ENCODE measurements at places on chromosomes 1 and 21.
A peak's percentile ranks its signal among the peaks of the same experiment; 100 is the strongest.

DNA sequence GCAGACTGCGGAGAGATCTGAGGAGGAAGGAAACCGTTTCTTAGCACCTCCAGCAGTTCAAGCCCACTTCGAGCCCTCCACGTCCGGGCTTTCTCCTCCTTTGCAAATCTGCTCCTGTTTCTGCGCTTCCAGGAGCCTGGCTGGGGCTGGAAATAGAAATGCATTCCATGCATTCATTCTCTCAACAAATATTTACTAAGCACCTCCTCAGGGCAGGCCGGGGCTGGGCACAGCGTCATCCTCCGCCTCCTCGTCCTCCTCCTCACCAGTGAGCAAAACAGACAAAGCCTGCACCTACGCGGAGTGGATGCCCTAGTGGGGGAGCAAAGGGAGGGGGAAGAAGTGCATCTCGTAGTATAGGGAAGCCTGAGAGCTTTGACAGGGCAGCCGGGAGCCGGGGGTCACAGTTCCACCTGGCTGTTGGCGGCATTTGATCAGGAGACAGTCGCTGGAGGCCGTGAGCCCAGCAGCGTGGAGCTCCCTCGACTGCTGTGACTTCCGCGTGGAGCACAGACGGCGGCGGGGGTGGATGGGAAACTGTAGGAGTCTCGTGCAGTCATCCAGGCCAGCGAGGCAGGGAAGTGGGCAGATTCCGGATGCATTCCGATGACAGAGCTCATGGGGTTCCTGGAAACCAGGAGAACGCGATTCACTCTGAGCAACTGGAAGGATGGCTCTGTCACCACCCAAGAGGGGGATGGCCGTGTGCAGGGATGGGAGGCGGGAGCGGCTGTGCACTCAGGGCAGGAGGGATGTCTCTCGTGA, 93.5 kb downstream of the SIK1 start:
- no peak for DNase-seq

GRCh38 chr1:225458222-225458631, 30.4 kb upstream of the LBR start:
- no peak for DNase-seq

DNA sequence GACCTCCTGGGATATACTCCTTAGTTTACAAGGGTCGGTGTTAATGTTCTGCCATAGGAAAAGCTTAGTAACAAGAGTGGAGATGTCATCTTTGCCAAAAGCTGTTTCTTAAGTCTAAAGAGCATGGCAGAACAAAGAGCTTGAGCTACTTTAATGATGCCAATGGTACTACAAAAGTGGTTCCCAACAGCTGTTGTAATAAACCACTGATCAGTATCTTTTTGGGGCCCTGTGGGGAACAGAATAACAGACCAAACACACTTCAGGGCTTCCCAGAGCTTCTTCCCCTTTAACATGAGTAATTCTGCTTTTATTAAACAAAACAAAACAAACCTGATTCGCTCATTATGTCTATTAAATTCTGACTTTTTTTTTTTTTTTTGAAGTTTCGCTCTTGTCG, 116.3 kb downstream of the NCAM2 start:
- no peak for DNase-seq

- no peak for DNase-seq
Measured at GRCh38 chr1:2346691-2347408, 44.5 kb downstream of the MORN1 start.

DNA sequence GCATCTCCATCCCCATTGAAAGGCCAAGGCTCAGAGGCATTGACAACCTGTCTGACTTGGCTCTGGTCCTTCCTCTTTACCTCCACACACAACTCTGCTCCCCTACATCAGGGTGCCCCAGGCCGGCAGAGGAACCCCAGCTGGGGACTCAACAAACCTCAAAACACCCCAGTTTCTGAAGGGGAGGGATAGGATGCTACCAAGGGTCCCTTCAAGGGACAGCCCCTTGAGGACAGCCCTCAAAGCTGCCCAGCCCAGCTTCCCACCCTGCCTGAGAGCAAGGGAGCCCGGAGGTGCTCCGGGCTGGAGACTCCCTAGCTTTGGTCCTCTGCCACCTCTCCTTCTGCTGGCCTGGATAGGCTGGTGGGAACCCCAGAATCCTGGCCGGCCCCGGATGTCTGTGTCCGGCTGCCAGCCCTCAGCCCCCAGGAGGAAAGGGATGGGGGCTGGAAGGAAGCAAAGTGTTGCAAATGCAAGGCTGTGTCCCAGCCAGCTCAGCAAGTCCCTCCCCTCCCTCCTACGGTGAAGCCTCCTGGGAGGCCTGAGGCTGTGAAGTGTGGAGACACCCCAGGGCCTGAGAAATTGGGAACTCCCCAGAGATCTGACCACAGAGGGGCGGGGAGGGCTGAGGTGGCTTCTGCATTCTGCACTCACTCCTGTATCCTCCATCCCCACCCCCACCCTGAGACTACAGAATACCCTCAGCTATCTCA, 1.1 kb upstream of the MARCKSL1 start:
- peak; percentile 24 for DNase-seq

DNA sequence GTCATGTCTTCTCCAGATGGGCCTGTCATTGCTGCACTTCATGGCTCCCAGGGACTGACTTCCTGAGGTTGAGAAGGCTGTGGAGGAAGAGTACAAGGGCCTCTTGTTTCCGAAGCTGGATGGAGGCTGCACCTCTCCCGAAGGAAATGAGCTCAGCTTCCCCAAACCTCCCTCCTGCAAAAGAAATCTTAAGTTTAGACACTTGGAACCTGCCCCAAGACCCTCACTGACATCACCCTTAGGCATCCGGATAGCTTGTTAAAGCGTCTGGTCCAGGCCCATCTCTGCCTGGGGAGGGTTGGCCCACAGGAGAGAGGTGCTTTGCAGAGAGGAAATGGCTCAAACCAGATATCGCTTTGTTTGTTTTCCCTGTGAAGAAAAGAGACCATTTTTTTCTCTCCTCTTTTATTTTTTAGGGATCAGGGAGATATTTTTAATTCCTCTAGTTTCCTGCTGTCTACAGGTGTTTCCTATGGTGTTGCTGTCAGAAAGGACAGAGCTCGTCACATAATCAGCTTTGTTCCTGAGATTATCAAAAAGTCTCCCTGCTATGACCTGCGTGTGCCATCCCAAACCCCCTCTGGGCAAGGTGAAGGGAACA, 25.0 kb downstream of the RCSD1 start:
- no peak for DNase-seq

DNA sequence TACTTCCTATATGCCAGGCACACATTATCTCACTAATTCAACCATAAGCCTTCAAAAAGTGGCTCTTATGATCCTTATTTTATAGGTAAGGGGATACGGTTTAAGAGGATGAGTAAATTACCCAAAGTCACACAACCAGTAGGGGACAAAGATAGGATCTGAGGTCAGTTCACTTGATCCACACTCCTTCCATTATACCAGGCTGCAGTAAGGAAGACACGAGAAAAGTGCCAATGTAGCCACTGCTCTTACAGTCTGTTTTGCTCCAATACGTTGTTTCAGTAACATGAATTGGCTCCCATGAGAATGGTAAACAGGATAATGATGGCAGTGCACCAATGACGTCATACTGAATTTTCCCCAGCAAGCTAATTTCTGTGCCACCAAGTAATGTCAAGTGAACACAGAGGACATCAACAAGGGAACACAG, 15.4 kb upstream of the GUCA2A start:
- DNase-seq = no peak

GRCh38 chr1:36433102-36433501, 17.1 kb downstream of the OSCP1 start:
- DNase-seq = no peak

Data from erythroblast (primary cell).